ENCODE measurements at places on chromosomes 7 and 10.

DNA sequence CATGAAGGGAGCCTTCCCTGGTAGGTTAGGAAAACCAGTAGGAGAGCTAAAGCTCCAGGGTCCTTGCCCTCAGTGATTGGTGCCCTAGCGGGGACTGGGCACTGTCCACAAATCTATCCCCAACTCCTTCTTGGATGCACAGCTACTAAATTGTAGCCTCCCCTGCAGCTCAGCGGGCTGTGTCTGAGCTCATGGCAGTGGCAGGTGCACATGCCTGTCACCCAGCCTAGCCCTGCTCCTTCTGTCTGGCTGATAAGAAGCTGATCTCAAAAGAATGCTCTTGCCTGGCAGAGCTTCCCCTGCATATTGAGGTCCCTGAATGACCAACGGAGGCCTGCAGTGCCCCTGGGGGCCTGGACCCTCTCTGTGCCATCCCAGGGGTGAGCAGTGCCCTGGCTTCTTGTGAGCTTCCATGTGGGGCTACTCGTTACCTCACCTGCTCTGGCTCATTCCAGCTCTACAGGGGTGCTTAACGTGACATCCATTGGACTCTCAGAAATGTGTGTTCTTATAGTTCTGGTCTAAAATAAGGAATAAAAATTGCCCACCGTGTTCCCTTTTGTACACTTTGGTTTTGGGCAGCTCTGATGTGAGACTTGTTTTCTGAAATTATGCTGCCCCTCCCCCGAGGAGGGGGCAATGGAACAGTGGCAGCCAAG is 59.8 kb upstream of the ANTXRL start:
- DNase-seq = no peak

DNA sequence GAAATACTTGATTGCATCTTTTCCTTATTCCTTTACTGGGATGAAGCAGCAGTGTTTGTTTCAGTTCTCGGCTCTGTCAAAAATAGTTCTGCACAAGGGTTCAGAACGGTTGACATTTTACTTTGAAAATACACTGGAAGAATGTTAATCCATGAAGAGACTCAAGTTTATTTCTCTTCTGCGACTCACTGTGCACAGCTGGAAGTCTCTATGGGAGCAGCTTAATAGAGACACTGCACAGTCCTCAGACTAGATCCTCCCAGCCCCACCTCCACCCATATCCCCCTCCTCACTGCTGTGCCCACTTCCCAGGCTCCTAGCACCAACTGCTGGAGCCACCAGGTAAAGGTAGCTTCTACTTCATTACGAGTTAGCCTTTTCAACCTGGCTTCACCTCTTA is 517.8 kb downstream of the GRID1 start:
- no peak for DNase-seq

DNA sequence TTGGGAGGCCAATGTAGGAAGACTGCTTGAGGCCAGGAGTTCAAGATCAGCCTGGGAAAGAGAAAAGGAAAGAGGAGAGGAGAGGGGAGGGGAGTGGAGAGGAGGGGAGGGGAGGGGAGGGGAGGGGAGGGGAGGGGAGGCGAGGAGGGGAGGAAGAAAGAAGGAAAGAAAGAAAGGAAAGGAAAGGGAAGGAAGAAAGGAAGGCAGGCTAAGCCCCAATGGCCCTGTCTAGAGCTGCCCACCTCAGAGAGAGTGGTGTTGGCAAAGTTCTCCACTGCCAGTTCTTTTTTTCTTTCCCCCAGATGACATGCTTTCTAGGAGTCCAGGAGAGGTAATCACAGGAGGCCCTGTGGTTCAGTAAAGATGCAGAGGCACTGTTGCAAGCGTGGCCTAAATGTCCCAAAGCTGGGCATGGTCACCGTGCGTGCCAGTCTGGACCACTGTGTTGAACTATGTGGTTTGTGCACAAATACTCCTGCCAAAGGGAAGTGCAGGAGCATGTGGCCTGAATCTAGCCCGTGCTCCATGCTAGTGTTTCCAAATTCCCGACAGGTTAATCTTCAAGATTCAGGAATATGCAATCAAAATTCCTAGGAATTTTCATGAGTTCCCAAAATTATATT is 39.7 kb downstream of the ODAD2 start:
- DNase-seq = no peak

DNA sequence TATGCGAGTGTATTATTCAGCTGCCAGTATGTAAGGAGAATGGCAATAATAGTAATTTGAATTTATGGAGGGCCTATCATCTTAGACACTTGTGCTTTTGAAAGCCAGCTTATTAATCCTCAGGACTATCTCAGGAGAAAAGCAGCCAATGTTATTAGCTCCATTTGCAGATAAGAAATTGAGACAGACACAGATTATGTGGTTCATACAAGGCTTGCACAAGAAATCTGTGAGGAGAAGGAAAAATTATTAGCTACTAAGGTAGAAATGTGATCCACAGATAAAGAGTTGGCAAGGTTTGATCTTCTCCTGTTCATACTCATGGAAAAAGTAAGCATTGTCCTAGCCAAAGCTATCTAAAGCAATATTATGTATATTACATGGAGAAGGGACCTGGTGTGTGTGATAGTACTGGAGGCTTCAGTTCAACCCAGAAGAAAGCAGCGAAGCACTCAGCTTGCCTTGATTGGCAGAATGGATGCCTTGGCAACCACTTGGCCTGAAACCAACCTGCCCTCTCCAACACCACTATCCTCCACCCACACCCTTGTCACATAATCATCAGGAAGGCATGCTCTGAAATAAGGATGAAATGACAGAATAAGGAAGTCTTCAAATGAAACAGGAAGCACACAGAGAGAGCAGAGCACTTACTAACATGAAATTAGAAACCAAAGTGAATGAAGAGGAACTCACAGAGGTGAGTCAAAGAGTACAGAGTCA is 18.0 kb downstream of the MACC1 start:
- DNase-seq = no peak

- no peak for DNase-seq
Observed at GRCh38 chr7:11592699-11593098, 239.3 kb downstream of the THSD7A start.

DNA sequence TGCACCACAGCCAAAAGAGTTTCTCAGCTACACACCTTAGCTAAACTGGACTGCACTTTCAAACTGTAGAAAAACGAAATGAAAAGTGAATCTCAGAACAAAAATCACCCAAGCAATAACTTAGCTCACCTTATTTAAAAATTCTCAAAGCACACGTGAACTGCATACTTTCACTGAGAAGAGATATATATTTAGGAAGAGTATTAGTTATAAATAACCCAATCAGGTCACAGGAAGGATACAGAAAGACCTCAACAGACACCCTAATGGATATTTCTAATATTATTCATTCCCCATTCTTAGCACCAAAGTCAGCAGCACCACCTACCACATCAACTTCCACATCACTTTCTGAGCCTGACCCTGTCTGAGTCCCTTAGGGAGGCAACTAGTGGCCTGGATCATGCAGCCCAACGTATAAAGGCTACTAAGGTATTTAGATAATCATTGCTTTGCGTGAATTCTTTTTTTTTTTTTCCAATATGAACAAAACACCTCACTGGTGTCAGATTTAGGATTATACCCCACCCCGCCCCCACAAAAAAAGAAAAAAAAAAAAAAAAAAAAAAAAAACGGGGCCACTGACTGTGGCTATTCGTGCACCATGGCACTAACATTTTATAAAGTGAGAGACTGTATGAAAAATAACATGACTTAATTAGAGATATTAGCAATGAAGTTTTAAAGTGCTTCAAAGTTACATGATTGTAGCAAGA is 2.6 kb downstream of the ABI1 start:
- no peak for DNase-seq

GRCh38 chr7:37475646-37476045 is 27.0 kb upstream of the ELMO1 start:
- no peak for DNase-seq

DNA sequence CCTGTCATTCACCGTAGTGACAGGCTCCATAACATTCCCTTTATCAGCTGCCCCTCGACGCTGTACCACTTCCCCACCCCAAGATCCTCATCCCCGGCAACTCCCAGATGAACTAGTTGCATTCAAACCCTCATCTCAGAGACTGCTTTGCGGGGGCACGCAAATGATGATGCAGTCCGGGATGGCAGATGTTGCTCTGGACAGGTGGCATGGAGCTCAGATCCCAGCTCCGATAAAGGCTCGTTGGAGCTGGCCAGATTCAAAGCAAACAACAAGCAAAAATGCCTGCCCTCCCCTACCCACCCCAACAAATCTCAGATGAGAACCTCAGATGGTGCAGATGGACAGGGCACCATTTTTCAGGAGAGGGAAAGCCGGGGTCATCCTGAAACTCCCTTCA is 46.7 kb downstream of the CARD11 start:
- DNase-seq = no peak

DNA sequence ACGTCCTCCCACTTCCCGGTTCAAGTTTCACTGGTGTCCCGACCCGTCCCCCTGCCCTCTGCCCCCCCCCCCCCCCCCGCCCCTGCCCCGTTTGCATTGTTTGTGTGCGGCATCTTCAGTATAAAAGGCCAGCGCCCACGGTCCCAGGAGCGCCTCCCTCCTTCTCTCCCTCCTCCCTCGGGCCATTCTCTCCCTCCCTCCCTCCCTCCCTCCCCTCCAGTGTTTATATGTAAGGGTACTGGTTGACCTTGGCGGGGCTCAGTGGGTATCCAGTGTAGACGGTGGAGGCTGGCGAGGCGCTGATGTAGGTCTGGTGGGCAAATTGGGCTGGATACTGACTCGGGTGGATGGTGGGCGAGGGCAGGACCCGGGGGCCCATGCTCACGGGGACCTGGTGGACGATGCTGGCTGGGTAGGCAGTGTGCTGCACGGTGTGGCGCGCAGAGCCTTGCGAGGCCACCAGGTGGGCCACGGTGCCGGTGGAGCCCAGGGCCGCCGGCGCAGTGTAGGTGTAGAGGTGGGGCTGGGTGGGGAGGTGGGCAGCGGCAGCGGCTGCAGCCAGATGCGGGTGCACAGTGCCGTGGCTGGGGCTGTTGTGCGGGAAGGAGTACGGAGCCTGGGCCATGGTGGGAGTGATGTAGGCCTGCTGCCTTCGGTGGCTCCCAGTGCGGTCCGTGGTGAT is 49.4 kb downstream of the CLEC2L start:
- DNase-seq = no peak

- DNase-seq = no peak
Observed at GRCh38 chr10:103580430-103580829, 86.9 kb downstream of the NEURL1 start.

DNA sequence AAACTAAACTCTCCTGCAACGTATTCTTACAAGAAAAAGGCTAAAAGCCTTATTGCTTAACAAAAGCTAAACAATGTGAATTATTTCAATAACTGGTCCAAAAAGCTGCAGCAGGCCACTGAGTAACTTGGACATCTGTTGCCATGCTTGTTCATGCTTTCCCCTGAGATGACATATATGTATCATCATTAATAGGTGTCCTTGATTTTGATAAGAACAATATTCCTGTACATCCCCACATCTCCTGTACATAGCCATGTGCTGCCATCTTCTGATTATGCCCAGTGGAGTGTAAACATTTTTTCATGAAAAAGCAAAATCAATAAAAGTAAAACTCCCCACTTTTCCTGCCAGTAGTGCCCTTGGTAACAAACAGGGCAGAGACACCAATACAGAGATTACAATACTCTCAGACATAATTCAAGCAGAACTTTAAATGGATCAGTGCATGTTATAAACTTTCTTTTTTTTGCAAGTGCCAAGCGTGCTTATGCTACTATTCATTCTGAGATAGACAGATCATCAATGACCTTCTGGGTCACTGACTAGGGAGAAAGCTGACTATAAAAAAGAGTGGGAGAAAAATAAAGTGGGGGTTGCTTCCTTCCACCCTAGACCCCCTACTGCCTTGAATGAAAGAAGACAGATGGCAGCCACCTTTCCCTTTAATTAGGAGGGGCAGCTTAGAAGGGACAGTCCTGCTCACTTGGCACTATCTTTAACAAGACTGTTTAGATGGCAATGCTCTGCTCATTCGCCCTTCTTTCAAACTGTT is 205.5 kb upstream of the KLF14 start:
- DNase-seq = no peak

DNA sequence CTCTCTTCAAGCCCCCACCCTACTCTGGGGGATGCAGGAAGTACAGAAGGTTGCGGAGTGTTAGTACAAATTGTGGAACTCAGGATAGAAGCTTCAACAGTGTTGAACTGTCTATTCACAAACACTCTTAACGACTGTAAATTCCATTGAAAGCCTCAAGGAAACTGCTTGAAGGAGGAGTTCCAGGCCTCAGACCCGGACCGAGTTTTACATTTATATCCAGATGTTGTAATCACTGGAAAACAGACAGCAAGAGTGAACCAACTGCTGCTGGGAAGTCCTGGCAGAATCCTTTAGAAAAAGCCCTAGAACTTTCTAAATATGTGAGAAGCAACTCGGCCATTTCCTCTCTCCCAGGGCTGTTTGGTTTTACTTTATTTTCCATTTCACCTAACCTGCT is 84.1 kb upstream of the LRRC18 start:
- no peak for DNase-seq

DNA sequence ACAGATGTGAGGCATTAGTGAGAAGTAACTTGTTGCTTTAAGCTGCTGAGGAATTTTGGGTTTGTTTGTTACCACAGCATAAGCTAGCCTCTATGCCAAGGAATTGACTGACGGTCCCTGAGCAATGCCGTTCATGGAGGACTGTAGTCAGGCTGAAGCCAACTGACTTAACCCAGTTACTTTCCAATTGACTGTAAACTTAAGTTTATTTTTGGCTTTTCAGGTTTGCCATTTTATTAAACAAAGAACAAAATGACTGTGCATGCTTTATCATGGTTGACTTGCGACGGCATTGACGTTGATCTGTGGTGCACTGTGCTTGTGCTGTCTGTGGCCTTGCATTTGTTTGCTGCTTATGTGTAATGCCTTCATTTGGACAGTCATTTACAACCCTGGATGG is 53.5 kb downstream of the DNAJB9 start:
- DNase-seq = no peak

Data from stimulated activated CD8-positive, alpha-beta memory T cell treated with anti-CD3 and anti-CD28 coated beads, Interleukin-4, amount 100 ng/mL, for 1 hour (primary cell).